ENCODE measurements at places on chromosomes 11 and 22. TPM values are rescaled to one million over a fixed set of nuclear protein-coding genes. Genes with fewer than 3 reads are reported as not detected.

UCP3 gene
- 4.8 TPM for polyA plus RNA-seq

OR51B4 gene
- 0.35 TPM for polyA plus RNA-seq

GUCY1A2 gene
- 2.5 TPM for polyA plus RNA-seq

C11orf52 gene
- 10.0 TPM for polyA plus RNA-seq

OR52H1 gene
- polyA plus RNA-seq = 0.13 TPM

- no peak for DNase-seq
Measured at GRCh38 chr11:130585545-130585944, 137.1 kb downstream of the ADAMTS15 start.

DNA sequence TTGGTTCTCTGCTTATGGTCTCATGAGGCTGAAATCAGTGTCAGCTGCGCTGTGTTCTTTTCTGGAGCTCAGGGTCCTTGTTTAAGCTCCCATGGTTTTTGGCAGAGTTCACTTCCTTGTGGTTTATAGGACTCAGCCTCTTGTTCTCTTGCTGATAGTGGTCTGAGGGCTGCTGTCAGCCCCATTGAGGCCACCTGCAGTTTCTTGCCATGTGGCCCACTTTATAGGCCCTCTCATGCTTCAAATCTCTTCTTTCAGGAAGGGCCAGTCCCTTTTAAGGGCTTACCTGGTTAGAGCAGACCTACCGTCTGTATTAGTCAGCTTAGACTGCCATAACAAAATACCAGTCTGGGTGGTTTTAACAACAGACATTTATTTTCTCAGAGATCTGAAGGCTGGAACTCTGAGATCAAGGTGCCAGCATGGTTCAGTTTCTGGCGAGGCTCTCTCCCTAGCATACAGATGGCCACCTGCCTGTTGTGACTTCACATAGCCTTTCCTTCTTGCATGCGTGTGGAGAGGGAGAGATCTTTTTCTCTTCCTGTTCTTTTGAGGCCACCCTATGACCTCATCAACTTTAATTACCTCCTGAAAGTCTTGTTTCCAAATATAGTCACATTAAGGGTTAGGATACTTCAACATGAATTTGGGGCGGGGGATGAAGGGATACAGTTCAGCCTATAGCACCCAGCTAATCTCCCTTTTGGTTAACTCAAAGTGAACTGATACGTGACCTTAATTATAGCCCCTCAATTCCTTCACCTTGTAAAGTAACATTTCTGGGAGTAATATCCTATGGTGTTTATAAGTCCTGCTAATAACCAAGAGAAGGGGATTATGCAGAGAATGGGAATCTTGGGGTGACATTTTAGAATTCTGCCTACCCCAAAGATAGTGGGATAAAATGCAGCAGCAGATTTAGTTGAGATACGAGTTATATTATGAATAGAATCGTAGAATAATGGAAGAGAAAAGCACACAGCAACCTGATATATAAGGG, 131.8 kb downstream of the UVRAG start:
- peak; percentile 8 for DNase-seq

- DNase-seq = no peak
Measured at GRCh38 chr11:75461151-75461550, 28.1 kb upstream of the KLHL35 start.

GRCh38 chr22:36930041-36930935, 16.9 kb downstream of the CSF2RB start:
- DNase-seq = no peak

- no peak for DNase-seq
Measured at GRCh38 chr11:12748561-12748960, 74.3 kb downstream of the TEAD1 start.

DNA sequence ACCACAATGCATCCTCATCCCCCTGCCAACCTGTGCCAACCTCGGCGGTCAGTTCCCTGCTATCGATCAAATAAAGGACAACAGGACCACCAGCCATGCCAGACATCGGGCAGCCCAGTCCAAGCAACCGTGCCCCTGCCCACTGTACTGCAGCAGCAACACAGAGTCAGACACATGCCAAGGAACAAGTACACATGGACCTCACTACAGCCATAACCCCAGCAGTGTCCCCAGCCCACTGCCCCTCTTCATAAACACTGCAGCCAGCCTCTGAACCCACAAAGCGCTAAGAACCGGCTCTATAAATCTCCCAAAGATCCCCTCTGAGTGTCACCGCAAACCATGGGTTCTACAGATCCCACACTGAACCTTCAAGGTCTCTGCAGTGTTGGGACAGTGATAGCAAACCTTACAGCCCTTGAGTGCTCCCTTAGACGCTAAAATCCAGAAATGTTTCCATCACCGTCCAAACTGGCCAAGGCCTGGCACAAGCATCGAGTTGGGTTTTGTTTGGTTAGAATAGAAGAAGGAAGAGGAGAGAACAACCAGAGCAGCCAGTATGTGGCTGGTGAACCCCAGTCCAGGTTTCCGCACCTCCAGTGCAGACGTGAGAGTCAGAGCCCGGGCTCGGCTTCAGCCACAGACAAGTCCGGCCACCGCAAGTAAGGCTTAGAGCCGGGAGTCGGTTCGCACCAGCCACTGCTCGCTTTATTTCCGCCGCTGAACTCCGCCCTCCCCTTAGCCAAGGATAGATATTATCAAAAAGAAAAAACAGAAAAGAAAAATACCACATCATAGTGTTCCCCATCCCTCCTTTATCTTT, 7.9 kb downstream of the PAX6 start:
- DNase-seq = no peak

DNA sequence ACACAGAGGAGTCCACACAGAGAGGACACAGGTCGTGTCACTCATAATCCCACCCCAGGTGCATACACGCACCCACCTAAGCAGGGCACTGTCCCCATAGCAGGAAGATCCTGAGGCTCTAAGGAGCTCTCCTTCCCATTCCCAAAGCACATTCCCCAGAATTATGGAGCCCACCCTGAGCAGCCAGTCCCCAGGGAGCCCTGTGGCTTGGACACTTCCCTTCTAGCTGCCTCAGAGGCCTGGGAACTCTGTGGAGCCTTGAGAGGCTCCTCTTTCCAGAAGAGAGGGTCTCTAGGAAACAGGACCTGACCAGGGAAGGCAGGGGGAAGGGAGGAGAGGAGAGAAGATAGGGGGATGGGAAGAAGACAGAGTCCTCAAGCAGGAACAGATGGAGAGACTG, 29.8 kb downstream of the ARHGEF17 start:
- DNase-seq = no peak

DNA sequence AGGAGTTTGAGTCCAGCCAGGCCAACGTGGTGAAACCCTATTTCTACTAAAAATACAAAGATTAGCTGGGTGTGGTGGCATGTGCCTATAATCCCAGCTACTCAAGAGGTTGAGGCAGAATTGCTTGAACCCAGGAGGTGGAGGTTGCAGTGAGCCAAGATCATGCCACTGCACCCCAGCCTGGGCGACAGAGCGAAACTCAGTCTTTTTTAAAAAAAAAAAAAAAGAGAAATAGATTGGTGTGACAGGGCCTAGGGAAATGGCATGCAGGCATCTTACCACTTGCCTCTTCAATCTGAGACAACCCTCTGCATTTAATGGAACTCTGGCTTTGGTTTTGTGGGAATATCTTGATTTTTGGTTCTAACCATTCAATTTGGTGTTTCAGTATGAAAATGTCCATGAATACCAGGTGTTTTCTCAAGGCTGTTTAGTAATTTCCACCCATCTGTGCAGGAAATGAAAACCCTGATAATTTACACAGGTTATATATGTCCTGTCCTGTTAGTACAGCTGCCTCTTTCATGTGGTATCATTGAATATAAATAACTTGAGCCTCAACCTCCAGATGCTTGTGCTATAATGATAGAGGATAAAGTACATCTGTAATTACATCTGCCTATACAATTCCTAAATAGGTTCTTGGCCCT, 8.4 kb downstream of the XBP1 start:
- DNase-seq = no peak

GRCh38 chr11:64095949-64096348, 60.2 kb downstream of the FLRT1 start:
- DNase-seq = no peak

- DNase-seq = no peak
Measured at GRCh38 chr11:57330029-57330428, 5.3 kb upstream of the TNKS1BP1 start.
